ENCODE measurements at places on chromosomes 1 and 21.

GRCh38 chr1:5887349-5887970 is 104.8 kb downstream of the NPHP4 start:
- DNase-seq = no peak

GRCh38 chr1:2226525-2227345 is 1.4 kb upstream of the SKI start:
- no peak for DNase-seq

DNA sequence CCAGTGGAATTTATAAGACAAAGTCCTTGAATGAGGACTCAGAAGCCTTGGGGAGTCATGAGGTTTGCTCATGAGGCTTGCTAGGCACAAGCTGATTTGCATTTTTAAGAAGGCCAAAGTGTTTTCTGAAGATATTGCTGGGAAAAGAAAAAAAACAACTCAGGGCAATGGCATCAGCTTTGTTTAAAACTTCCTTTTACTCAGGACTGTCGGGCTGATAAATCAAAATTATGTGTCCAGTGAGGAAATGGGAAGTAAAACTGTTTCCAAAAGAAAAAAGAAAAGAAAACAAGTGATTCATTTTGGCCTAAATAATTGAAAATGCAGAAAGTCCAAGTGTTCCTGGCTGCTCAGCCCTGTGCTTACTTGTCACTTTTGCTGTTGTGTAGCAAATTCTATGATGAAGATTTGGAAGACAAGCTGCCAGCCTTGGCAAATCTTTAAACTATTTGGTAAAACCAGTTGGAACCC is 282.4 kb downstream of the HLX start:
- DNase-seq = no peak

DNA sequence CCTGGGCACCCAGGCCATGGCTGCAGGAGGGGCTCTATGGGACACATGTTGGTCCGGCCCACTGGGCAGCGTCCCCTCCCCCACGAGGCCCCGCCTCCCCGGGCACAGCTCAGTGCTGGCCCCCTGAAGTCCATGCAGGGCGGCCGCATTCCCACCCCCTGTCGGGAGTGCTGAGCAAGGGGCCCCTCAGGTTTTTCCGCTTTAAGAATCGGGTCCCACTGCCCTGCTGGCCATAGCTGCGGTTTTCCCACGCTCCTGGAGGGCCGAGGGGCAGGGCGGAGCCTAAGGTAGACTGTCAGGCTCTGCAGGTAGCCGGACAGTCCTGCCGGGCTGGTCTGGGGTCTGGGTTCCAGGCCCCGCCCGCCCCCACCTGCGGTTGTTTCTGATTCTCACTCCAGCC is 43.5 kb upstream of the CCDC27 start:
- DNase-seq = no peak

Measured in right renal cortex interstitium (tissue), 3 donors.